ENCODE measurements at places on chromosomes 2 and 18.

- DNase-seq = peak; percentile 91
Observed at GRCh38 chr2:212843409-212844199, 305.0 kb upstream of the ERBB4 start.

DNA sequence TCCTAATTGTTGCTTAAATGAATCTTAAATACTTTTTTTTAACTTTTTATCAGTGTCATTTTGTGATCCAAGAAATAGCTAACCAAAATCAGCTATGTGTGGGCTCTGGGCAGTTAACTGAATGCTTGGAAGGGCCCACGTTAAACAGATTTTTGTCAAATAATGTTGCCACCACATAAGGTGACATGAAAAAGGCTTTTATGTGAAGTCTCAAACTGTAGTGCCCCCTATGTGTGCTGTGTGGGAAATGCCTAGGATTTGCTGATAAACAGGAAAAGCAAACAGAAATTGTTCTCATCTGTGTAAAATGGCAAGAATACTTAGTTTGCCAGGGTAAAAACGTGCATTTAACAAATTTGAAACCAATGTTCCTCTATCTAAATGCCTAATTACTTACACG lies 242.2 kb downstream of the ZNF516 start:
- DNase-seq = no peak

GRCh38 chr2:201964631-201965206 lies 68.9 kb upstream of the FZD7 start:
- peak; percentile 26 for DNase-seq

DNA sequence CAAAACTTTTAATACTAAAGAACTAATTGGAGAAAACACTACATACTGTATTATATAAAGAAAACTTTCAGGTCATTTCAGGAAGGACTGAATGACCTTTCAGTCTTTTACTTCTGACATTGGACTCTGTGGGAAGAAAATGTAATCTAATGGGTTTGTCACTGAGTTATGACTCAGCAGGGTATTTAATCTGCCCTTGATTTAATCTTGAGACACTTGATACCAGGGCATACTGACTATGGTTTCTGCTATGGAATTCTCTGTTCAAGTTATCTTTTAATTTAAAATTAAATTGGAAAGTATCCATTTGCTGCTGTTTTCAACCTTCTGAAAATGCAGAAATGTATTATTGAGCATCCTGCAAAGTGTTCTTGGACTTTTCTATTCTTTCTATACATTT lies 354.2 kb upstream of the GALNT5 start:
- peak; percentile 54 for DNase-seq

- peak; percentile 57 for DNase-seq
Observed at GRCh38 chr2:157312866-157313486, 12.6 kb downstream of the ERMN start.

- DNase-seq = peak; percentile 20
Observed at GRCh38 chr2:197433780-197434438, 919 bp downstream of the SF3B1 start.

DNA sequence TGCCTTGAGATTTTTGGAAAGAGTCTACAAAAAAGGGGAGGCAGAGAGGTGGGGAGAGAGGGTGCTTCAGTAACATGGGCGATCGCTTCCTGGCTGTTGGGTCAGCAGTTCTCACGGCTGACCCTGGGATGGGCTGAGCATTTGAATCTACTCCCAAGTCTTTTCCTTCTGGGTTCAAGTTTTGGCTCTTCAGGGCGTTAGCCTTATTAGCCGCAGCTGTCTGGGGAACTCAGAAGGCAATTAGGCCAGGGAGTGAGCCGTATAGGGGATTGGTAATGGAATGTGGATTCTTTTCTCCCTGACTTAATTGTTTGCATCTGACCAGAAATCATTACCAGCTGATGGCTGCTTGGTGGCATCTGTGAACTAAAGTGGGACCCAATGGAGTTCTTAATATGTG lies 250.5 kb upstream of the SKOR2 start:
- DNase-seq = no peak

GRCh38 chr2:153476491-153476815 lies 2.1 kb downstream of the RPRM start:
- no peak for DNase-seq

GRCh38 chr2:86498468-86499260 lies 57.5 kb downstream of the KDM3A start:
- DNase-seq = no peak

DNA sequence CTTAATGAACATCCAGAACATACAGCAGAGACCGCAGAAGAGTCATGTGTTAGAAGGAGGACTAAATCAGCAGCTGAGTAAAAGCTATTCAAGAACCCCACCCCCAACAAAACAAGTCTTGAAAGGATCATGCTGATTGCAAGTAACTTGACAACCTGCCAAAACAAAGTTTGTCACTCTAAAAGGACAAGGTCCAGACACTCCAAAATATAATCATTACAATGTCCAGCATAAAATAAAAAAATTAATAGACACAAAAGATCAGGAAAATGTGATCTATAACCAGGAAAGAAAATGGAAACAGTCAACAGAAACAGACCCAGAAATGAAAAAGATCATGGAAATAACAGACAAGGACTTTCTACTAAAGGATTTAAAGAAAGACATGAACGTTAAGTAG lies 28.5 kb downstream of the CCDC88A start:
- DNase-seq = no peak

GRCh38 chr2:236571145-236571544 lies 1.5 kb downstream of the ACKR3 start:
- DNase-seq = no peak

DNA sequence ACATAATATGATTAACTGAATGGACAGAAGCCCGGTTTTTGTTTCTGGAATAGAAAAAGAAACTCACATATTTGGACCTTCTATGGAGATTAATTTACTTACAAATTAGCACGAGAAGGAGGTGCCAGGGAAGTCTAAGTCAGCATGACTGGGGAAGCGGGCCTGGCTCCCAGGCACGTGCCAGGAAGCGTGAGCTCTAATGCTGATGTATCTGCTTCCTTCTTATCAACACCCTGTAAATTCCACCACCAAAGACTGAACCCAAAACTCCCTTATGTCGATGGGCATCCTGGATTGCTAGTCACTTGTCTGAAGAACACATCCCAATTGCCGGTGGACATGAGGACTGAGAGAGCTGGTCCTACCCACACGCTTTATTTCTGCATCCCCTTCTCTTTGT lies 134.5 kb downstream of the GALNT14 start:
- DNase-seq = no peak

- no peak for DNase-seq
Observed at GRCh38 chr2:64104933-64105332, 39.3 kb downstream of the PELI1 start.

- peak; percentile 68 for DNase-seq
Observed at GRCh38 chr2:237879058-237879430, 19.6 kb downstream of the RAMP1 start.

GRCh38 chr18:67451960-67452359 lies 64.6 kb downstream of the DSEL start:
- DNase-seq = no peak

DNA sequence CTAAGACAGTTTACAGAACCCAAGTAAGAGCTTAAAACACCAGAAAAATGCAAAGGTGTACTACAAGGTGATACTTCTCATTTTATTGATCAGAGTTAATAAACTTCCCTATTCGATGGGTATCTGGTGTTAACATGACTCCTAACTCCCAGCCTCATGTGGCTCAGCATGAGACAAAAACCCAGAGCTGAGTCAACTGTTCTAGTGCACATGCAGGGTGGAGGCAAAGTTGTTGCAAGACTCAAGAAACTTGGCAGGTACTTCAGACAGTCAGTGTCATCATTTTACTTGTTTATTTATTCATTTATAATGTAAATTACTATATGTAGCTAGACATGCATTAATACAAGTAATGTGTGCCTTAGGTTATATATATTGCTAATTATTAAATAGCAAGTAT lies 216.6 kb upstream of the DSEL start:
- DNase-seq = peak; percentile 49

All from EH (cell line).